NCI-H460 (cell line): ENCODE measurements at places on chromosomes 4 and X.
A peak's percentile ranks its signal among the peaks of the same experiment; 100 is the strongest.

DNA sequence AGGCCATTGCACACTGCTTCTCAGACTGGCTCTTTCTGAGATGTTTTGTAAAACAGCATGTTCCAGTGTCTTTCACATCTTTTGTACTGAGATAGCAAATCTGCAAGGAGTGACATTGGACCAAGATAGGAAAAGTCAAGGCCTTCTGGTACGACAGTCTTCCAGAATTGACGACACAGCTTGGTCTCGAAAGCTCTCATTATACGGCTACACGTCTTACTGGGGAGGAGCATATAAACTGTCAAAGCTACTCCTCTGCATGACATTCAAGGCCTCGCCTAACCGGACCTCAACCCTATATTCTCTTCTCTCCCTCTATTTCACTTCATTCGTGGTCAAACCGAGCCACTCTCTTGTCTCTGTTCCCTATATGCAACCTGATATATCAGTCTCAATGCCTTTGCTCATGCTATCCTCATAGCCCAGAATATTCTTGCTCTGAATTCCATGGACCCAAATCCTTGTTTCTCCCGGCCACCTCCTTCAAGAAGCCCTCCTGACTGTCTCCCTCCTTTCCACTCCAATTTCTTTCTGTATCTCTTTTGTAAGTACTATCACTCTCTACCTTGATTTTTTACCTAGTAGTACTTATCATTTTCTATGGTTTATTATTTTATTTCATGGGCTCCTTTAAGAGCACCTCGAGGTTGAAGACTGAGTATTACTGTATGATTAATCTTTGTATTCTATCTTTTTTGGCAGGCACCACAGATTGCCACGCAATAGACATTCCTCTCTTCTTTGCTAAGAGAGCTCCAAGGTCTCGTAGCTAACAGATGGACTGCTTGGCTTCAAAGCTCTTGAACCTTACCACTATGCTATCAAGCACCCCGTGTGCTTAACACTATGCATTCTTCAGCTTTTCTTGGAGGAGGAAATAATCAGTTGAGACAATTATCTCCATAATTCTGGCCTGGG, 35.1 kb downstream of the RBM47 start:
- DNase-seq: no peak

- DNase-seq: no peak
These were observed 33.6 kb downstream of the FAM193A start for GRCh38 chr4:2570036-2570435.

DNA sequence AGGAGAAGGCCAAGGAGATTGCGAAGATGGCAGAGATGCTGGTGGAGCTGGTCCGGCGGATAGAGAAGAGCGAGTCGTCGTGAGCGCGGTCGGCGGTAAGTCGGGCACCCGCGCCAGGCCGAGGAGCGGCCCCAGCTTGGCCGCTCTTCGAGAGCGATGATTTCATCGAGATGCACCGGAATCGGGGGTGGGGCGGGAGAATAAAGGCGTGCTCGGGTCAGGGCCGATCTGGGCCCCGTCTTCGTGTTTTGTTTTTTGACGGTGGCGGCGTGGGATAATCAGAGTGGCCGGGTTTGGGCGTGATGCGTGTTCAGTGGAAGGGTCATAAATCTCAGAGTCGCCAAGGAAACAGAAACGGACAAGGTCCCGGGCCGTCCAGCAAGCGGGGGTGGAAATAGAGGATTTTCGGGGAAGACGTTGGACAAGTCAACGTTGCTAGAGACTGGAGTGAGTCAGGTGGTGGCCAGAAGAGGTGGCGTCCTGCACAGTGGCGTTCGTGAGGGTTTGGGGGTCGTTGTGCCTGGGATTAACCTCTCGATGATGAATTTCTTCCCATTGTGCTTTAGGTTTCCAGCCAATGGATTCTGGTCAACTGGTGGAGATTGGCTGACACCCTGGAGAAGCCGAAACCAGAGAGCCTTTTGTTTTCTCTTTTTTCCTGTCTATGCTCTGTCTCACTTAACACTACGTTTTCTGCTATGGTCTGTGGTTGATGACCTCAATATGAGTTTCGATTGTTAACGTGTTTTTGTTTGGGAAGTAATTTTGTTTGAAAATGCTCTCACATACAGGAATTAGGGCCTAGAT, 882 bp downstream of the MRFAP1 start:
- DNase-seq: no peak

DNA sequence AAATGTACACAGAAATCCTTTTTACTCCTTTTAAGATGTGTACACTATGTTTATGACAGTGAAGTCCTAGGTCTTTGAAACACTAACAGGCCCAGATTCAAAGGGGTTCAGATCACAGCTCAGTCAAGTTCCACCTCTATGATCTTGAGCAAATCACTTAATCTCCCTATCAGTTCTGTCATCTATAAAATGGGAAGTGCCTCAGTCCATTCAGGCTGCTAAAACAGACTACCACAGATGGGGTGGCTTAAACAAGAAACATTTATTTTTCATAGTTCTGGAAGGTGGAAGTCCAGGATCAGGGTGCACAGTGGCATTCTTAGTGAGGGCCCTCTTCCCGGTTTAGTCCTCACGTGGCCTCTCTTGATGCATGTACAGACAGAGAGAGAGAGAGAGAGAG, 117.1 kb downstream of the CORIN start:
- DNase-seq: no peak

- DNase-seq: no peak
These were observed 7.9 kb downstream of the FAM200B start for GRCh38 chr4:15689540-15689939.

DNA sequence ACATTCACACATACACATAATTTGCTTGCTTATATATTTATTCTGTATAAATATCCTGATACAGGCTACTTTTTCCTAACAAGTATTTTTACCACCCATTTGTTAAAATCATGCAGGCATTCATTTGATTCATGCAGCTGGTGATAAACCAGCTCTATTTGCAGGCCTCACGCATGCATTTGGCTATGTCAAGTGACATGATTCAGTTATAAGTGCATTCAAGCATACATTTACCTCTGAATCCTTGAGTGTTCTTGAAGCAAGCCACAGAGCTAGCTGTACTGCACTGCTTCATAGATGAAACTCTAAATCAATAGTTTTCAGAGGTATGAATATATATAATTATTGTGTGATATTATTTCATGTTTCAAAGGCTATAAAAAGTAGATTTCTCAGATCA, 544.0 kb upstream of the AGA start:
- no peak for DNase-seq

DNA sequence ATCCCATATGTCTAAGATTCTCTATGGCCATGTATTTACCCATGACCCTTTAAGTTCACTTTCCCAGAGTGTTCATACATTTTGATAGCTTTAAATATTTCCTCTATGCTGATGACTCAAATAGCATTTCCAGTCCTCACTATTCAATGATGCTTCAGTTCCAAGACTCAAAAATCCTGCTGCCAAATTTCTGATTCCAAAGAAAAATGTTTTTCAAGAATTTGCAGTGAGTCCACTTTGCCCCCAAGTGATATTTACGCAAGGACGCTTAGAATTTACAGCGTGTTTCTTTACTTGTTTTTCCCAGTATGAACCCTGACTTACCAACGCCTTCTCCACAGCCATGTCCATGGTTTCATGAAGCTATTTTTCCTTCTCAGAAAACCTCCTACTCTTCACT, 127.9 kb upstream of the PCDH18 start:
- DNase-seq: no peak

DNA sequence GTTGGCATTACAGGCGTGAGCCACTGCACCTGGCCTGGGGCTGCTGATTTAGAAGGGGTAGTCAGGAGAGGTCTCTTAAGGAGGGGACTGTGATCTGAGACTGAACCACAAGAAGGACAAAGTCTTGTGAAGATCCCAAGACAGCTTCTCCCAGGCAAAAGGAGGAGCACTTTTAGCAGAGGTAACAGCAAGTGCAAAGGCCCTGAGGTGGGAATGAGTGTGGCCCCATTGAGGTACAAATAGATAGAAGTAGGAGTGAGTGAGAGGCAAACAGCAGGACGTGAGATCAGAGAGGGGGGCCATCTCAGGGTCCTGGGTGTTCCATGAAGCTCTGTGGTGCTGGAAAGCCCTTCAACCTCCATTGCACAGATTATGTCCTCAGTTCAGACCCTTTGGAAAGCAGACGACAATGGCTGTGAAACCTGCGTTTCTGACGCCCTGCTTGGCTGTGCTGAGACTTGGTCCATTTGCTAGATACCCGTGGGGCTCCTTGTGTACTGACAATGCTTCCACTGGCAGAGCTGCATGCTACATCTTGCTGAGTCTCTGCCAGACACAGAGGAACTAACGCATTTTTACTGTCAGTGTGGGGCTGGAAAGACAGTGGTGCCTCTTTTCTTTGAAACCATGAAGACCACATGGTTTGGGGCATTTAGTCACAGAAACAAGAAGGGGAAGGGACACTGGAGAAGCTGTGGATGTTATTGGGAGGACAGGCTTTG, 1.3 kb upstream of the CCKAR start:
- DNase-seq: no peak

GRCh38 chr4:21192367-21192766, 492.1 kb downstream of the PACRGL start:
- no peak for DNase-seq

GRCh38 chr4:41360214-41360920, 103.6 kb downstream of the UCHL1 start:
- peak; percentile 67 for DNase-seq

DNA sequence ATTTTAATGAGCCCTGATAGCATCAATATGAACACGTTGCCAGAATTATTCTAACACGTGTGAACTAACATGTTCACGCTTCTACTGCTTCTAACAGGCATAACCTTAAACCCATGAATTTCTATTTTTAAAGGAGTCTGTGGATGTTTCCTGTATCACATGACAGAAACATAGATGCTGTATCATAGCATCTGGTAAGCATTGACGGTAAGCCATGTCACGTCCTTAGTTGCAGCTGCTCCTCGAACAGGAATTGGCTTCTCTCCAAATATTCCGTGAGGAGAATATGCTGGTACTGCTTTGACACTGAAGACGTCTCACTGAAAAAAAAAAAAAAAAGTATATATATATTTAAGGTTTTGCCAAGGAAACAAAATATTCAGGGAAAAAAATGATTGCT, 105.1 kb upstream of the MXRA5 start:
- DNase-seq: no peak

DNA sequence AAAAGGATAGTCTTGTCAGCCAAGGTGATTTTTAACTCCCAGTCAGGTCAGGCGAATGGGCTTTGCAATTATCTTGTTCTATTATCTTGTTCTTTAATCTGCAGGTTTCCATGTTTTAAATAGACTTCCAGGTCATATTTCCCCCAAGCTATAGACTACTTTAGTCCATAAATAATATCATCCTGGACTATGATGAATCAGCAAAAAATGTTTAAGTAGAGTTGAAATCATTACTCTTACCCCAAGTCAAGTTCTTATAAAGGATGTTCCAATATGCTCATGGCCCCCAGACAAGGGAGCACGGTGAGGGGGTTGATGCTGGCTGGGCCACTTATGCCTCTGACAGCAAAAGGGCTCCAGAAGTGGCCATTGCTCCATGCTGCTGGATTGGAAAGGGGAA, 75.1 kb downstream of the SLC2A9 start:
- no peak for DNase-seq

GRCh38 chr4:119632216-119632615, 3.6 kb upstream of the PDE5A start:
- DNase-seq: no peak

- DNase-seq: no peak
These were observed 779.0 kb downstream of the CCSER1 start for GRCh38 chr4:90906239-90906638.

DNA sequence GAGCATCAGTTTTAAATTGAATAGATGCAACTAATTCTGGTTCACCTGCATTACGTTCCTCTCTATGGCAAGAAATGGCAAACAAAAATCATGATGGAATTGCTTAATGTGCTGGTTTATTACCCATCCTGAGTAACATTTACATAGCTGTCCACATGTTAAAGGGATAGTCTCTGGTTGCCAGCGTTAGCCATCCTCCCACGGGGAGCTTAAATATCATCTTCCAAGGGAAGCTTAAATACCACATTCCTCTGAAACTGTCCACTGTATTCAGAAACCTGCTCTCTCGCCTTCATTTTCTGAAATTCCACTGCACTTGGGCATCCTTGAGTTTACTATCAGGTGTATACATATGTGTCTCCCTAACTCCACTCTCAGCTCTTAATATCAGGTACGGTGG, 586.6 kb downstream of the TLL1 start:
- no peak for DNase-seq

DNA sequence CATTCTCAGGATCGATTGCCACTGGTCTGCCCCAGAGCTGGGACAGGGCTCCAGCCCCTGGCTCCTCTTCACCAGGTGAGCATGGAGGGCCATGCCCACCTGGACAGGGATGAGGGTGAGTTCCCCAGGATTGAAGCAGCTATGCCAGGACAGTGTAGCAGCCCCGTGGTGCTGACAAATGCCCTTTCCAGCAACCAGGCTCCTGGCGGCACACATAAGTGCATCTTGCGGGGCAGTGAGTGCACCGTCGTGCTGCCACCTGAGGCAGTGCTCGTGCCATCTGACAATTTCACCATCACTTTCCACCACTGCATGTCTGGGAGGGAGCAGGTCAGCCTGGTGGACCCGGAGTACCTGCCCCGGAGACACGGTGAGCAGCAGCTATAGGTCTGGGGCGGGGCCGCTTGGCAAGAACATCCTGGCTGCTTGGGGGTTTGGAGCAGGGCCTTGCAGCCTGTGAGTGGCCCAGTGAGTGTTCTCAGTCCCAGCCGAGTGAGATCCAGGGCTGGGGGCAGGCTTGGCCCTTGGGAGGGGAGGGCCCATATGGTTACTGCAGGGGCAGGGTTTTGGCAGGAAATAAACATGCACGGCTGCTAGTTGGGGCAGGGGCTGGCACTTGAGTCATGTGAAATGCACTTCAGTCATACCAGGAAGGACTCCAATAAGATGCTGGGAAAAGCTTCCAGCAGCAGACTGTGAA, 6.1 kb downstream of the IL9R start:
- no peak for DNase-seq

DNA sequence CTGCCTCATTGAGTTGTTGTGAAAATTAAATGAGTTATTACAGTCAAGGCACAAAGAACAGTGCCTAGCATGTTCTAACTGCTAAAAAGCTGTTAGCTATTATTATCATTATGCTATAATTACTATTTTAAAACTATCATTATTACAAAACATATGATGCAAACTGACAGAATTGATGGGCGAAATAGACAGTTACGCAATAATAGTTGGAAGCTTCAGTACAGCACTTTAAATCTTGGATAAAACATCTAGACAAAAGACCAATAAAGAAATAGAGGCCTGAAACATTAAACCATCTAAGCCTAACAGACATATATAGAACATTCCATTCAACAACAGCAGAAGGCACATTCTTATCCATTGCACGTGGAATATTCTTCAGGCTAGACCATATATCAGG, 73.0 kb downstream of the TAB3 start:
- DNase-seq: no peak

GRCh38 chr4:186592445-186592844, 37.1 kb upstream of the MTNR1A start:
- DNase-seq: no peak

DNA sequence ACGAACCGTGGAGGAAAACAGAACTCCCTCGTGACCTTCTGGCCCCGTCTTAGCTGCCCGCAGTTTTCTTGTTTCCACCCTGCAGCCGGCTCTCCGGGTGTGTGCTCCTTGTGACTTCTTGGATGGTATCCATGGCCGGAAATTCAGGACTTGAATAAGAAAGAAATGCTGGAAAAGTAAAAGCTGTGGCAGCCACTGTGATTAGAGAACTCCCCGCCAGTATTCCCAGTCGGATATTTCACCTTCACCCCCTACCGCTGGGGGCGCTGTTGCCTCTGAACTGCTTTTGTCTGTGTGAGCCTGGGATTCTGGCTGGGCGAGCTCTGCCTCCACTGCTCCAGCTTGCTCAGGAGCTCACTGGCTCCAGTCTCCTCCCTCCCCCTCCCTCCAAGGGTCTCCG, 41.5 kb upstream of the CYP4V2 start:
- peak; percentile 36 for DNase-seq
